ENCODE measurements at places on chromosomes 4 and X. TPM values are rescaled to one million over a fixed set of nuclear protein-coding genes. Genes with fewer than 3 reads are reported as not detected.

- no peak for DNase-seq
These were observed 790 bp downstream of the CLGN start for GRCh38 chr4:140426610-140427105.

- DNase-seq, result peak; percentile 74
These were observed 70.2 kb downstream of the CLDN22 start for GRCh38 chr4:183249854-183250253.

TRIM2 gene
- polyA plus RNA-seq, result 11.2 TPM

DNA sequence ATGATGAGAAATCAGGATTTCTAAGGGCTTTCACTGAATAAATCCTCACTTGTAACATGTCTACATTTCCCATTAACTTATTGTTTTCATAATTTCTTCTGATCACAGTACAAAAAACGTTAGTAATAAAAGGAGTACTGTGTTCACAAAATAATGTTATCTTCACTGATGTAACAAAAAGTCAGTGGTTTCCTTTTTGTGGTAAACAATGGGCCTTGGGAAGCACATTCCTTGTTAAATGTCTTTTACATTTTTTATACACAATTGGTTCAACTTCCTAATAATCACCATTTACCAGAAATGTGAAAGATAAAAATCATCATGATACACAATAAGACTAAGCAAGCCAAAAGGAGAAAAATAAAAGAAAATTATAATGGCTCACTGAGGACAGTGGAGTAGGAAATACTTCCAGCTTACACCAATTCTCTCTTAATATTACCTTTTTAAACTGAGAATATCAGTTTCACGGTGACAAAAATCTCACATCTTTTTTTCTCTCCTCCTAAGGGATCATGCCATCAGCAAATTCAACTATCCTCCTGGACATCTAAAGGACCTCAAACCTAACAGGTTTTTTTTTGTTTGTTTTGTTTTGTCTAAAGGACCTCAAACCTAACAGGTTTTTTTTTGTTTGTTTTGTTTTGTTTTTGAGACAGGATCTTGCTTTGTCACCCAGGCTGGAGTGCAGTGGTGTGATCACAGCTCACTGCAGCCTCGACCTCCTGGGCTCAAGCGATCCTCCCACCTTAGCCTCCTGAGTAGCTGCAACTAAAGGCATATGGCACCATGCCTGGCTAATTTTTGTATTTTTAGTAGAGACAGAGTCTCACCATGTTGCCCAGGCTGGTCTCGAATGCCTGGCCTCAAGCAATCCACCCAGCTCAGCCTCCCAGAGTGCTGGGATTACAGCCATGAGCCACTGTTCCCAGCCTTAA lies 57.3 kb downstream of the FRYL start:
- no peak for DNase-seq

- no peak for DNase-seq
These were observed 86.8 kb upstream of the FAM241A start for GRCh38 chr4:112058433-112058832.

- no peak for DNase-seq
These were observed 115.7 kb upstream of the TEX13C start for GRCh38 chrX:125203737-125204578.

- DNase-seq, result no peak
These were observed 68.2 kb downstream of the MAGEA10 start for GRCh38 chrX:152070144-152070543.

- DNase-seq, result no peak
These were observed 66.3 kb upstream of the DGKK start for GRCh38 chrX:50536955-50537354.

- DNase-seq, result no peak
These were observed 3.5 kb downstream of the FHDC1 start for GRCh38 chr4:152939621-152940020.

GRCh38 chr4:26879805-26880204 lies 19.2 kb downstream of the STIM2 start:
- DNase-seq, result no peak

- DNase-seq, result no peak
These were observed 148.7 kb downstream of the SPATA18 start for GRCh38 chr4:52199574-52200338.

DNA sequence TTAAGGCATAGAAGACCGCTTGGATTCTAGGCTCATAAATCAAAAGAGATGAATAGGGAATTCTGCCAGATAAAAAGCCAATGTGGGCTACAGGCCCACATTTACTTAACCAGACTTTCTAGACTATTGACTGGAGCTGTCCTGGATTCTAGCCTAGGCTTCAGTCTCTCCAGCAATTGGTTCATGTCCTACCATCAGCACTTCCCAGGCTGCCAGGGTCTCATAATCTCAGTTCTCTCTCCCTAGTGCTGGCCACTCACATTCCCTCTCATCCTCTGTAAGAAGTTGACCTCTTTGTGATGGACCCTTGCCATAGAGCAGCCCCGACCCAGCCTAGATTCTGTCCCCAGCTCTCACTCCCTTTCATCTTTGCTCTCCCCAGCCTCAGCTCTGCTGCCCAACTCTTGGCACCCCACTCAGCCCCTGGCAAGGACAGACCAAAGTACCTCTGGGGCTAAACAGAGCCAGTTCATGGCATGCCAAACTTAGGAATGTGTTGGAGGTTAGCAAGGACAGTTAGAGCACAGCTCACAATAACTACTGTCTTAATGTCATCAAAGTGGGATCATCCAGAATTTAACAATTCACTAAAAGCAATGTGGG lies 396.2 kb downstream of the INPP4B start:
- no peak for DNase-seq

DNA sequence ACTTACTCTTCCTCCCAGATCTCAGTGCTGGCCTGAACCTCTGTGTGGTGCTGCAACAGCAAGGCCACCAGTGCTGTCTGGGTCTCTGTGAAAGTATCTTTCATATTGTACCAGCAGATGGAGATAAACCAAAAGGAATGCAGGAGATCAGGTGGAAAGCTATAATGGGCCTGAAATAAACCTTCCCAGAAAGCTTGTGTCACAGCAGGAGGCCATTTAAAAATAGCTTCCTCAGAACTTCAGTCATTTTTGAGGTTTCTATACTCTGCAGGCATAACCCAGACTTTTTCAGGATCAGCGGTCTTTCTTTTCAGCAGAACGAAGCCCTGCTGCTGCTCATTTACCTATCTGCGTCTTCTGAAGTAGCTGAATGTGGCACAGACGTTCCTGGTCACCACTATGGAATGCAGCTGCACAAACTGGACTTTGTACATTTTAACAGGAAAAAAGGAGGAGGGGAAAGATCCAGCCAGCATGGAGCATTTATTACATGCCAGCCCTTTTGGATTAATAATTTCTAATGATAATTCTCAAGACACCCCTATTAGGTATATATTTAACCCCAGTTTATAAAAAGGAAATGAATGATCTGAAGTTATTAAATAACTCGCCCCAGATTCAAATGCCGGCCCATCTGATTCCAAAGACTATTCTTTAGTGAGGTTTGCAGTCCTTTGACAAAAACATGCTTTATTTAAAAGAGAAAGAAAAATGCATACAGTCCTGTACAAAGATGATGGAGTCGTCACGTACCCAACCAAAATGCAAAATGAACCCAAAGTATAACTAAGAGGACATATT lies 119.7 kb downstream of the NFKB1 start:
- DNase-seq, result peak; percentile 58

DNA sequence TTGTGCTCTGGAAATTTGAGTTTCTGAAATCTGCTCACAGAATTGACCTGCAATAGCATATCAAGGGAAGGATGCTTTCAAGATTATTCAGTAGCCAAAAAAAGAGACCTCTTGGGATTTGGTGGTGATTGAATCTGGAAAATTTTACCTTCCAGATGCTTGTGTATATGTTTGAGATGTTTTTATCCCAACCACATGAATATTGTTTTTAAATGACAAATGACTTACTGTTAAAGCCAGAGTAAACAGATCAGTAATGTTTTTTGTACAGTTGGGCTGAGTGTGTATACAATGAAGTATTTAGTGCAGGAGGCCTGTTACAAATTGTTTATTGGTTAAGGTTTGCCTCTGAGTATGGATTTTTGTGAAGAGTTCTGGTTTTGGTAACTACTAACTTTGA lies 126.5 kb downstream of the CBR4 start:
- no peak for DNase-seq

- DNase-seq, result no peak
These were observed 629.4 kb upstream of the FRG1 start for GRCh38 chr4:189311251-189311650.

GRCh38 chr4:88940506-88940905 lies 116.5 kb downstream of the FAM13A start:
- DNase-seq, result no peak

GRCh38 chrX:68876731-68877130 lies 47.9 kb downstream of the EFNB1 start:
- no peak for DNase-seq

TMEM35A gene
- polyA plus RNA-seq, result 2.7 TPM

GRCh38 chr4:15482842-15483241 lies 13.2 kb downstream of the CC2D2A start:
- DNase-seq, result no peak

GRCh38 chr4:187436251-187436650 lies 559.3 kb upstream of the ZFP42 start:
- peak; percentile 53 for DNase-seq

BEND4 gene
- polyA plus RNA-seq, result 0.12 TPM

DNA sequence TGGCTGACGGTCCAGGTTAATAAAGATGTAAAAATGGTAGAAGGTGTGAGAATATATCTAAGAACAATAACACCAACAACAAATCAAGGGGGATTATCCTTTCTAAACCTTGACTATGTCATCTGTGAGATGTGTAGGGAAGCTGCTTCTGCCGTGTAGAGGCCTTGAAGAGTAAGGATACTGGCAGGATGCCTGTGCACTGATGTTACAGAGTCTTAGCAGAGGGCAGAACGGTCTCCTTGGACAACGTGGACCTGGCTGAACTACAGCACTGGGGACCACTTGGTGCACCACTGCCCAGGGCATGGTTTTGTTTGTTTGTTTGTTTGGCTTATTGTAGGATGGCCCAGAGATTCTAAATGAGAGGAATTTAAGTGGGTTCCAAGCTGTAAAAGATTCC lies 33.5 kb downstream of the GPAT3 start:
- no peak for DNase-seq

DNA sequence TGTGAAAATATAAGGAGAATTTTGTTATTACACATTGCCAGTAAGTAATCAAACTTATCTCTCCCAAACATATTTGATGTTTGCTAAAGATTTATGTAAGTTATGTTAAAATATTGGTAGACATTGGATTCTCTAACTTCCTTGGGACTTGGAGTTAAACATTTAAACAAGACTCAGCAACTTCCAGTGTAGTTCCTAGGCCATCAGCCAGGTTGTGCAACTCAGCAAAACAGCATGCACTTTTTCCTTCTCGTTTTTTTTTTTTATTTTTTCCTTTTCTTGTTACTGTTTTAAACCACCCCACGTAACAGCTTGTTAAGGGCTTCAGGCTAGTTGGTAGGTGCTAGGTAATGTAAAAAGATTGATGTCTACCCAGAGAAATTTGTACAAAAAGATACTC lies 510.4 kb downstream of the ANKRD50 start:
- no peak for DNase-seq

PABPC5 gene
- 0.56 TPM for polyA plus RNA-seq

GRCh38 chr4:91989914-91990313 lies 313.9 kb upstream of the GRID2 start:
- DNase-seq, result no peak

CITED1 gene
- polyA plus RNA-seq, result not detected

DNA sequence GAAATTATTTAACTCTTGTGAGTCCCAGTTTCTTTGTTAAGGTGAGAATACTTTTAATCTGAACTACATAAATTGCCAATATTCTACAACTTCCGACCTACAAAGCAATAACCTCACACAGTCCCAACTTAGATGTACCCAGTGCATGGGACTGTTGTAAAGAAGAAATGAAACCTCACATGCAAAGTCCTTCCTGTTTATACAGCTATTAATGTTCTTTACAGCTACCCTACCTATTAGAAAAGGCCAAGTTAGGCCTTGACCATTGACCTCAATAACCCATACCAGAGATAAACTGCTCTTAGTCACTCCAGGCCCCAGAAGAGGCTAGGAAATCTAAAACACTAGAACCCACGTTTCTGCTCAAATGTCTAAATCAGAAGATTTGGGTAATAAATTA lies 920.1 kb upstream of the TENM3 start:
- DNase-seq, result no peak

DNA sequence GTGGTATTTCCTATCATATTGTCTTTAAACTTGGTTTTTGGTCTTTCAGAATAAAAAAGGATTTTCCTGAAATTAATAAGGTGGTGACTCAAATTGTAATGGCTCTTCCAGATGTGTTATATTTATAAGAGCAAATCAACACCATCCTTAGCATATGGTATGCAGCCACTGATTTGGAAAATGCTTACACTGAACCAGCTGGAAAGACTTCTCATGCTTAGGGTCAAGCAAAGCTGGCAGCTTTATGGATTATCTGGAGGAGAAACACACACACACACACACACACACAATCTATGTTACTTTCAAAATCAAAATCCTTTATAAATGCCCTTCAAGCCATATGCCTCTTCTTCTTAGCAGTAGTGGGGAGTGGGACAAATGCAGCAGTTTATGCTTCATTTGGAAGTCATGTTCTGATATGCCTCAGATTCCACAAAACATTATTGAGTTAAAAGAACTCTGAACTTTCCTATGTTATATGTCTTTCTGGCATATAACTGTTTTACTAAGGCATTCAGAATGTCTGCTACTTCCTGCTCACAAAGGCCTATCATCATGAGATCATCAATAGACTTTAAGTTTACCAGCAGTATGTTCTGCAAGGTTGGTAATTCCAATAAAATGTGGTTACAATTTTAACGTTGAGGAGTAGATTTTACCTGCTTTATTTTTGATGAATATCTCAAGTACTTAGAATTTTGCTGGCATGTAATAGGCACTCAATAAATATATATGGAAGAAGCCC lies 72.9 kb upstream of the PRDM5 start:
- DNase-seq, result no peak

- DNase-seq, result no peak
These were observed 105.4 kb downstream of the TMEM144 start for GRCh38 chr4:158315706-158316105.

- DNase-seq, result no peak
These were observed 953.9 kb upstream of the PCDH10 start for GRCh38 chr4:132195176-132195575.

LRCH2 gene
- 1.2 TPM for polyA plus RNA-seq

- DNase-seq, result no peak
These were observed 347.4 kb downstream of the BMPR1B start for GRCh38 chr4:95105112-95105511.

All from stomach (tissue), 19 donors.